ENCODE measurements at places on chromosomes 1 and 21.
A peak's percentile ranks its signal among the peaks of the same experiment; 100 is the strongest.

DNA sequence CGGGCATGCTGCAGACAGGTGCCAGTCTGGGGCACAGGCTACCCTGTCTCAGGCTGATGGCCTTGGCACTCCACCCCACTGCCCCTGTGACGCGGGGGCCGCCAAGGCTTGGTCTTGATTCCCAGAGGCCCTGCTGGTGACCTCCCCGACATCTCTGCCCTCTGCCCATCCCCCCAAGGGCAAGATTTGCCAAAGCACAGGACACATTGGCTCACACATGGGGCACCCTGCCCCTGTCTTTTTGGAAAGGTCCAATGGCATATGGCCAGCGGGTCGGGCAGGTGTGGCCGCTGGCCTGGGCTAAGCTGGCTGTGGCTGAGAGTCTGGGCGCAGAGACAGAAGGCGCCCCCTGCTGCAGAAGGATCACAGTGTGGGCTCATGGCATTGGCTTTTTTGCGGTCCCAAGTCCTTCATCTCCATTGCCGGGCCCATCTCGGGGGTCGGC is 4.6 kb downstream of the MIB2 start:
- no peak for ATAC-seq

GRCh38 chr21:40938611-40939010 is 91.7 kb upstream of the DSCAM start:
- ATAC-seq: no peak

GRCh38 chr1:101005871-101006270 is 19.7 kb downstream of the DPH5 start:
- no peak for ATAC-seq

GRCh38 chr21:34517039-34517438 is 5.0 kb upstream of the KCNE1 start:
- ATAC-seq: no peak

GRCh38 chr1:6424000-6424565 is 493 bp upstream of the ESPN start:
- peak; percentile 25 for ATAC-seq

DNA sequence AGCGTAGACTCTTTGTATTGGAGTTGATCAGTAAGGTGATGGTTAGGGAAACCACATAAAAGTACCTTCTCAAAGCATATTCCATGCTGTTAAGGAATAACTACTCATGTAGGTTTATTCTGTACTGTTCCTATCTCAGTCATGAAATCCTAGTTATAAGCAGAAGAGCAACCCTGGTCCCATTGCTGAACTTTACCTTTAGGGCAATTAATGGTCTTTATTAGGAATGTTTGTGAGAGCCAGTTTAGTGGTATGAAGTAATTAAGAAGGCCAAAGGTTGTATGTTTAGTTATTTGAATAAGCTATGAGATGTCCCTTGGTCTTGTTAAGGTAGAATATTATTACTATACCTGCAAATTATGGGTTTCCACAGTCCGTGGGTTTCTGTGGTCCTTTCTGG is 44.0 kb downstream of the ACP6 start:
- ATAC-seq: no peak

- ATAC-seq: peak; percentile 11
Observed at GRCh38 chr1:153649863-153650235, 8.7 kb upstream of the SNAPIN start.

DNA sequence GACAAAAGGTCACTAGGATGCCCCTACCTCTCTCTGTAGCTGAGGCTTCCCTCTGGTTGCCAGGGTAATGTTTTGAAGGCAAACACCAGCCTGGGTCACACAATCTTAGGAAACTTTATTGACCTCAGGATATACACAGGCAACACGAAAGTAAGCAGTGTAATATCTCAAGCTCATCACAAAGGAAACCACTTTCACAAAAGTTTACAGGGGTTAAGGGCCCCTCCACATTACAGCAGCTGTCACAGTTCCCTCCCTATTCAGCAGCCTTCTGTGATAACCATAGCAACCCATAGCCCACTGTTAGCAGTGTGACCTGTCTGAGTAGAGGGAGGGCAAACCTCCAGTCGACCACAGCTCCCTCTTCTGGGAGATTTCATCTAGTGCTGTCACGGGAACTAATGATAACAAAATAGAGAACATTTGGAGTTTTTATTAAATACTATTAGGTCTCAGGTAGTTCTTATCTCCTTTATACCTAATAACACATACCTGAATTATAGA is 149.8 kb downstream of the PTPRC start:
- ATAC-seq: peak; percentile 54

- peak; percentile 82 for ATAC-seq
Observed at GRCh38 chr1:63713627-63714481, 60.0 kb upstream of the ROR1 start.

GRCh38 chr1:175927944-175928343 is 184.5 kb upstream of the TNR start:
- ATAC-seq: no peak

Data from SK-N-SH treated with all-trans-retinoic acid at 6 μM for 48 hours (cell line).